SHP77 (cell line): ENCODE measurements at places on chromosomes 2 and 18.
A peak's percentile ranks its signal among the peaks of the same experiment; 100 is the strongest.

DNA sequence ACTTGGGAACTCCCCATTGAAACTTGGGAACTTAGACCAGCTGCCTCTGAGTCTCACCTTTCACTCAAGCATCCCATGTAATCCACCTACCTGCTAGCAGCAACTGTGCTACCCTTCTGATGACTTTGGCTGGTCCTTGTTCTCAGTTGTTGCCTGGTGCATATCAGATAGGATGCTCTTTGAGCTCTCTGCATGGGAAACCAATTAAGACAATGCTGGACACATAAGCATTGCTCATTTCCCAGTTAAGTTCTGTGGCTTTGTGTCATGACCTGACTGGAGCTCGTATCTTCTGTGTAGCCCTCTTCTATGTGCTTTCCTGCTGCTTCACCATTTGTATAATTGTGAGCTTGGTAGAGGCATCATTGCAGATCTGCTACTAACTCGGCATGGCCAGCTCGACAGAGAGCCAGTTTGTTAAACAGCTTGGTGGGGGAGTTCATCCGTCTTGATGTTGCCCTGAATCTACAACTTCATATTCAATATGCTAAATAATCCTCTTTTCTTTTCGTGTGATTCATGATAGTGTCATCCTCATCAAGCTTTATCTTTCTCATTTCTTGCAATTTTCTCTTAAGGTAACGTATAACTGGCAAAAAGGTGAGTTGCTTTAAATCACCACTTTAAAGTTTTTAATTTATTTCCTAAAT lies 447.5 kb upstream of the SLC14A2 start:
- no peak for DNase-seq

DNA sequence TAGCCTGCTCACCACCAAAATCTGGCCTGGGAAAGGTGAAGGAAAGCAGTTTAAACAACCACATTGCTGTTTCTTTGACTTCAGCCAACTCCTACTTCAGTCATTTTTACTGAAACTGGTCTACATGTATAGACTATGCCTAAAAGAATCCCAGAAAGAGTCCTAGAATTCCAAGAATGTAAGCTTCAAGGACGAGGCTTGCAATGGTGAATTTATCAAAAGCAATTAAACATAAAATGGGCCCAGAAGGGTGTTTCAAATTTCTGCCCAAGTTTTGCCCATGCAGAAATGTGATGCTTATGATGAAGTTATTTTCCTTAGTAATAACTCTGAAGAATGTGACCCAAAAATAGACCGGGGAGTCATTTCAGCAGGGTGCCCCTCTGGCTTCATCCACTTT lies 16.6 kb downstream of the EN1 start:
- DNase-seq, result no peak

DNA sequence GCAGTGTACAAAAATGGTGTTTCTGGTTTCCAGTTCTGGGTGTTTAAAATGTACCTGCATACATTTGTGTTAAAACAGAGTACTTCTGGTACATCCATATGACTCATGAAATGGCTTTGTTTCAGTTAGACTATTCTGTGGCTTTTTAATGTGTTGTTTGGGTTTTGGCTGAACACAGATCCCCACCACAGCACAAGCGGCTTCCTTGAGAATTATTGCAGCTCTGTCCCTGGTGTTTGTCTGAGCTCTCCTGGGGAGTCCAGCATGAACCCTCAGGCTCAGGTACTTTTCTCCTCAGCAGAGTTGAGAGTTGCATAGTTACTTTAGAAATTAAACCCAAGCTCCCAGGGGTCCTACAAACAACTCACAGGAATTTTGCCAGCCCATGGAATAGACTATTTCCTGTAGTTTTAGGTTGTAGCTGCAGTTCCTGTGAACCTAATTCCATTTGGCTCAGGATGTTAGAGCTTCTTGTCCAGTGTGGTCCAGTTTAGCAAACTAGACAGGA lies 64.8 kb upstream of the EML6 start:
- no peak for DNase-seq

GRCh38 chr2:222862106-222862908 lies 1.5 kb downstream of the ACSL3 start:
- no peak for DNase-seq

GRCh38 chr2:119544075-119544938 lies at the start of gene CFAP221:
TSS of gene CFAP221 (plus strand) at chr2:119544449. CDS start at chr2:119546132, 1,683 bp downstream.
- DNase-seq, result peak; percentile 9
